ENCODE measurements at places on chromosomes 12 and 14.

GRCh38 chr12:121355818-121356217, 3.6 kb upstream of the ANAPC5 start:
- DNase-seq, result no peak

GRCh38 chr12:115870510-115870909, 407.0 kb downstream of the MED13L start:
- no peak for DNase-seq

GRCh38 chr14:100604121-100604501, 16.9 kb upstream of the BEGAIN start:
- no peak for DNase-seq

DNA sequence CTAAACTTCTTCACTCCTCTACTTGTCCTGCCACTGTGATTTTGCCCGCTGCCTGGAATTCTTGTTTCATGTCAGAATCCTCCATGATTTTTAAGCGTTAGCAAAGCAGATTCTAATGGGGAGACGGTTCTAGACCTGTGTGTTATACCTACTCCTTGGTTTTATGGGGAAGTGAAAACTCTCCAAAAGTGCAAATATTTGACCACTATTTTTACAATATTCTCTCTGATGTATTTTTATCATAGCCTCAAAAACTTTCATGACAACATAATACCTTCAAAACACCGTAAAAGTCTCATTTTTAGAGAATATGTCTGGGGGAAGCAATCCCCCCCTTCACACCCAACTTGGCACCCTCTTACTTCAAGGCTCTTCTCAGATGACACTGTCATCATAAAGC, 12.9 kb upstream of the KRAS start:
- DNase-seq, result no peak

- no peak for DNase-seq
Observed at GRCh38 chr14:100472094-100472455, 115.1 kb downstream of the BEGAIN start.

DNA sequence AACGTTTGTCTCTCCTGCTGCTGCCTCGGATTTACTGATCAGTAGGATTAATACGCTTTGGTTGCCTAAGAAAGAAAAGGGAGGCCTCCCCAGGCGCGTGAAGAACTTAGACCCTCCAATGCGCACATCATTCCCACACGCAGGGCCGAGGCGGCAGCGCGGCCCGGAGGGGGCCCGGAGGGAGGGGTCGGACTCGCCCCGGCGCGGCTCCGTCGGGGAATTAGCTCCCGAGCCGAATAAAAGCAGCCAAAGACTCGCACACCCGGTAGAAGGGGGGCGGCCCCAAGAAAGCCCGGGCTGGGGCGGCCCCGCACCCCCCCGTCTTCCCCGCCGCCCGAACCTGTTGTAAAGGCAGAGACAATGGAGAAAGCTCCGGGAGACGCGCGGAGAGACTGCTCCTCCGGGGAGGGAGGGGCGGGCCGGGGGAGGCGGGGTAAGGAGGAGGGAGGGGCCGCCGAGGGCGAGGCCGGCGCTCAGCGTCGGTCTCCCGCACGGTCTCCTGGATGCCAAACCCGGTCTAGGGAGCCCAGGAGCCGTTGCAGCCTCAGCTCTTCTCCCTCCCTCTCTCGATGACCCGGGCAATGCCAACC, at the start of gene NELL2:
TSS of gene NELL2 (minus strand) at position 362 of the 590 bp plus-strand sequence. CDS start 446 bp downstream, outside the sequence.
- DNase-seq, result peak; percentile 88

DNA sequence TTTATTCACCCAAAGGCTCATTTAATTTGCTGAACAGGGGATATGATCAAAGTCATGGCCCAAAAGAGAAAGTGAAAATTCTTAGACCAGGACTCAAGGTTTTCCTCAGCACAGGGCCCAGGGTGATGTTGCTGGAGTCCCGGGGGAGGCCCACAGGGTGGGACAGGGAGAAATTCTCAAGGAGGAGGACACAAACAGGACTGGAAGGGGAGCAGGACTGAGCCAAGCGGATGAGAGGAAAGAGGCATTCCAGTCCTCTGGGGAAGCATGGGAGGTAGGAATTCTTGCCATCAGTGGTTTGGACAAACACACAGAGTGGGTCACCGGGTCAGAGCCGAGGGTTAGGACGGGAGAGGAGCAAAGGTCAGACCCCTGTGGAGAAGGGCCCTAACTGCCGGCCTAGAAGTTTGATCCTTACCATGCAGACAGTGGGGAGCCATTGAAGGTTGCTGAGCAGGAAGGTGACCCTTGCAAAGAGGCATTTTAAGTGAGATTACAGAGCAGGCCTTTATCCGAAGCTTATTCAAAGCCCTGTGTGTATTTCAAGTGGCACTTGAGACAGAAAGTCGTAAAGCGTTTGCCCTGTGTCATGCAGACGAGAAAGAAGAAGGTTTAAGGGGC, 68.4 kb upstream of the PTGR2 start:
- peak; percentile 41 for DNase-seq

DNA sequence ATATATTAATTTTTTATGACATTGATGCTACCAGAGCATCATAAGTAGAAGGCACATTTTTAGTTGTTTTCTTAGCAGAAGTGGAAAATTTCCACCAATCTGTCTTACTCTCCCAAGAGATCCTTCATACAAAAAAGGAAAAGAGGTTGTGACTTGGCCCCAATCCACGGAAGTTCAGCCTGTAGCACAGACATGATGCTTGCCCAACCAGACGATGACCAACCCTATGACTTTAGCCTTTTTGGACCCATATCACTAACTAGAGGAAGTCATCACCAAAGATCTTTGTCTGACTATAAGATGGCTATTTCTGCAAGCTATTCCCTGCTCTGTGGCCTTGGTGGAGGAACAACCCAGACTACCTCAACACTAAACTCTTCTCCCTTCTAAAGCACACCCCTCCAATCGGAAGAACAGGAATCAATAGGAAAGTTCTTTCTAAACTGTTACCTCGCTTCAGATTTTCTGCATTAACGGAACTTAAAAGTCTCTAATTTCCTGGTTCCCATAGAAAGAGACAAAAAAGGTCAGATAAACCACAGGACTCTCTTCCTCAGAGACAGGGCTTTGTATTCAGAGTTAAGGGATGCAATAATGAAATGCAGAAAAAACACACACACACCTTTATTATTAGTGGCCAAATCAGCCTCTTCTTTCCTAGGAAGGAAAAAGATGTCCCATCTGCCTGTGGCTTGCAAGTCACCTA, 4.1 kb upstream of the RHOJ start:
- no peak for DNase-seq

DNA sequence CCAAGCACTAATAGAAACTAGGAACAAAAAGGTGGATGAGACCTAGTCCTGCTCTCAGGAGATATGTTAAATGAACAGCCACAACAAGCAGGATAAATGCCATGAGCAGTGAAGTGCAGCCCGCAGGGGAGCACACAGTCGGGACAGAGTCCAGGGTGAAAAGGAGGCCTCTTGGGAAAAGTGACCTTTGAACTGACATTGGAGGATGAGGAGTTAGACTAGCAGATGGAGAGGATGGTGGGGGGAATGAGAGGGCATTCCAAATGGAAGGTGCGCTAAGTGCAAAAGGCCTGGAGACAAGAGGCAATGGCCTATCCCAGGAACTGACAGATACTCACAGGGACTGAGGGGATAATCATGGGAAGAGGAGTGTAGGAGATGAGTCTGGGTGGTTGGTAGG, 4.5 kb downstream of the OS9 start:
- no peak for DNase-seq

DNA sequence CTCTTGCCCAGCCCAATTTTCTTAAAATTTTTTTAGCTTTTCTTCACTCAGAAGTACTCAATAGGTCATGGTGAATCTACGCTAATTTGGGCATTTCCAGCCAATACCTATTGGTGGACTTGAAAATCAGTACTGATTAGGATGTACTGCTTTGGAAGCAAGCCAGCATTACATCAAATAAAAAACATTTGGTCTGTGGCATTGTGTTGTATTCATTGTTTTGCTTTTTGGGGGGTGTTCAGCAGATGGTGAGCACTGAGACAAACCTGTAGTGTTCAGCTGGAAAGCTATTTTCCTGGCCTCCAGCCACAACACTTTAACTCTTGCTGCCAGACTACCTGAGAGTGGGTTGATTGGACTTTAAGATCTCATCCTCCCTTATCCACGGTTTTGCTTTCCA, 4.0 kb downstream of the MAPKAPK5 start:
- no peak for DNase-seq

DNA sequence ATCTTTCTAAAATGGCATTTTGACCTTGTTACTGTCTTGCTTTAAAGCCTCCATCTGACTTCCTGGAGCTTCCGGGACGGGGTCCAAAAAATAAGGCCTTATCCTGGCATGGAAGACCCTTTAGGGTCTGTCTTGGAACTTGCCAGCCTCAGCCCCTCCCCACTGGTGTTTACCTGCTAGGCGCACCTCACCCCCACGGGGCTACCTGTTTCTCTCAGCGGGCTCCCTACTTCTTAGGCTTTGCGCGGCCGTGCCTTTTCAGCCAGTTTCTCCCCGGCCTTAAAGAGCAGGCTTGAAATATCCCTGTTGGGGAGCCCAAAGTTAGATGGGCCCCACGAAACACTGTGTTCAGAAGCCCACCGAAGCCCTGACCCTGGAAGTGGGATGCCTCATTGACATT, 5.1 kb downstream of the RTL1 start:
- DNase-seq, result no peak

DNA sequence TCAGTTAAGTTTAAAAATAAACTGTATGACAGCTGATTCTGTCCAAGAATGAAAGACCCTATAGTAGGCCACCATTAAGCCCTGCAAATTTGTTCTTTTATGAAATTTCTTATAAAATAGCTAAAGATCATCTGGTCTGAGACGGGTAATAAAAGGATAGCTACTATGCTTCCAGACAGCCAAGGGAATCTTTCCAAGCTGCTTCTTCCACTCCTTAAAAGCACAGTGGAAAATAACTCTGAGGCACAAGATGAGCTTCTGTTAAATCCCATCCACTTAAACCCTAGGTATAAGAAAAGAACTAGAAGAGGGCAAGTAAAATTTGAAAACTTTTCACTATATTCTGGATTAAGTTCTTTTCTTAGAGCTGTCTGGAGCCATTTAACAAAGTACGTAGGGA, 194.3 kb downstream of the CAPZA3 start:
- DNase-seq, result no peak

- no peak for DNase-seq
Observed at GRCh38 chr12:6215932-6216494, 15.8 kb downstream of the CD9 start.

DNA sequence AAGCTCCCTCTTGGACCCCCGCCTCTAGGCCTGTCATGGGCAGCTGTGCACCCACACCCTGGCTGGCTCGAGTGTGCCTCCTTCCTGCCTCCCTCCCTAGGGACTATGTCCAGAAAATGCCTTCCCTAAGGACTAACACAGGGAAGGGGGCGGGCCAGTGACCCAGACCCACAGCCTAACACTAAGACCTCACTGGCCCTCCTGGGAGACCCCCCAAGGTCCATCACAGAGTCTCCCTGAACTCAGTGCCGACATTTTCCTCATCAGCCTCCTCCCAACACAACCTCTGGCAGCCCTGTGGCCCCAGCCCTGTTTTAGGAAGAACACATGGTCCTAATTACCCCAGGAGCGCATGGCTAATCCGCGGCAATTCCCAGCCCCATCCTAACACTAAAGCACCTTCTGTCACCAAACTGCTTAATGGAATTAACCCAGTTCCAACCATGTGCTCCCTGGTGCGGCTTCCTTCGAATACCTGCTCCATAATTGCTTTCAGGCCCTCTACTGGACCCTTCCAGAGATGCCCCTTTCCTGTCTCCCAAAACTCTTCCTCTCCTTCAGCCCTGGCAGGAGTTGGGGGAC, 5.6 kb downstream of the MSI1 start:
- no peak for DNase-seq

DNA sequence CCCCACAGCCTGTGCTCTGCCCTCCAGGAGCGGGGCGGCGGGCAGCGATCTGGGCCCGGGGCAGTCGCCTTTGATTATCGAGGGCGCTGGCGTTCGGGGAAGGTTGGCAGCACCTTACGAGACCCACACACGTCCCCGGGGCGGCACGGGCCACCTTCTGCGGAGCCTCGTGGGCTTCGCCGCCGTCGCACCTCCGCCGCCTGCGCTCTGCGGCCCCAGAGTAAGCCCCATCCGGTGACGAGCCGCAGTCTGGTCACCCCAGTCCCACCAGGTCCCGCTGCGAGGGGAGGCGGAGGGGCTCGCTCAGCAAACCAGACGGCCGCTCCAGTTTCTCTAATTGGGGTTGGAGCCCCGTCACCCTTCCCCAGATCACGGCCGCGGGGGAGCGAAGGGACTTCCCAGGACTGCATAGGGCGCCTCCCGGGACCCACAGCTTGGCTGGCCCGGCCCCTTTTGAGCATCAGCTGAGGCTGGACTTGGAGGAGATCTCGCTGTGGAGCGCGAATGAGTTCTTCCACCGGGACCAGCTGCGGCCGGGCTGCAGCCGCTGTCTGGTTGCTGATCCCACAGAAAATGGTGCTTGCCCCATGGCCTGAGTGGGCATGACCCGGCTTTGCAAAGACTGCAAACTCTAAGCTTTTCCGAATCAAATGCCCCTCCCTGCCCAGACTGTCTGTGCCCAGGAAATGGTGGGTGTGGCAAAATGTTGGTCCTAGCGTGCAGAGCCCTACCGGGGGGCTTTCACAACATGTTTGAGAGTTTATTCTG, 560 bp downstream of the LGALS3 start:
- peak; percentile 16 for DNase-seq

GRCh38 chr12:51381226-51382079, 9.8 kb downstream of the GALNT6 start:
- peak; percentile 80 for DNase-seq

DNA sequence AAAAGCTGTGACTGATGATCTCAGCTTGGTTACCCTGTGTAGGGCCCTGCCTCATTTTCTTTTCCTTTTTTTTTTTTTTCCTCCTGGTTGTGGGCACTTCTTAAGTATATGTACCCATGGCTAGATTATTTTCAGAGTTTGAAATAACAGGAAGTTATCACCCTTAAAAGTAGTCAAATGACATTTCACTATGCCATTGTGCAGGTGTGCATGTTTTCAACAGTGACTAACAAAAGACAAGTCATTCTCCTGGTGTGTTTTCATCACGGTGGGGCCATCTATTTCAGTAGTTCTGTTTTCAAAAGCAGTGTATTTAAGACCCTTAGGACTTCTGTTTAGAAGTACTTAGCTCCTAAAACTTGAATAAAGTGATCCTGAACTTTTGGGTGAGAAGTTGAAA, 15.0 kb downstream of the GABARAPL1 start:
- DNase-seq, result no peak

DNA sequence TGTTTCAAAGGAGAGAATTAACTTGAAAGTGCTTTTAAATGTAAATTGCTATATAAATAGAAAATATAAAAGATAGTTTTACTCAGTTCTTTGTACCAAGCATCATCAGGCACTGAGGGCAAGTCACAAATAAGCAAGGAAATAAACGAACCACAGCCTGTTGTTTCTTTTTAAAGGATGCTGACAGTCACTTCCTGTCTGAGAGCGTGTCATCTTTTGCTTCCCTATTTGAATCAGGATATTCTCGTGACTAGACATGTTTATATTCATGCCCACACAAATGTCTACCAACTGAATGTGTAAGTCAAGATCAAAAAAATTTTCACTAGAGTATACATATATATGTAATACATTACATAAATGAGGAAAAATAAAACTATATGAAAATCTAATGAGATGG, 31.4 kb upstream of the SLC2A13 start:
- DNase-seq, result no peak

GRCh38 chr12:39392154-39392925, 50.6 kb downstream of the KIF21A start:
- DNase-seq, result peak; percentile 76

- no peak for DNase-seq
Observed at GRCh38 chr12:104243971-104244370, 28.4 kb downstream of the TXNRD1 start.

- DNase-seq, result no peak
Observed at GRCh38 chr14:65177551-65177950, 75.2 kb upstream of the MAX start.

GRCh38 chr14:55512421-55512820, 67.6 kb upstream of the KTN1 start:
- no peak for DNase-seq

Data from HAP-1 (cell line).